Memory B cell (primary cell): ENCODE measurements at places on chromosomes 7 and 10.

DNA sequence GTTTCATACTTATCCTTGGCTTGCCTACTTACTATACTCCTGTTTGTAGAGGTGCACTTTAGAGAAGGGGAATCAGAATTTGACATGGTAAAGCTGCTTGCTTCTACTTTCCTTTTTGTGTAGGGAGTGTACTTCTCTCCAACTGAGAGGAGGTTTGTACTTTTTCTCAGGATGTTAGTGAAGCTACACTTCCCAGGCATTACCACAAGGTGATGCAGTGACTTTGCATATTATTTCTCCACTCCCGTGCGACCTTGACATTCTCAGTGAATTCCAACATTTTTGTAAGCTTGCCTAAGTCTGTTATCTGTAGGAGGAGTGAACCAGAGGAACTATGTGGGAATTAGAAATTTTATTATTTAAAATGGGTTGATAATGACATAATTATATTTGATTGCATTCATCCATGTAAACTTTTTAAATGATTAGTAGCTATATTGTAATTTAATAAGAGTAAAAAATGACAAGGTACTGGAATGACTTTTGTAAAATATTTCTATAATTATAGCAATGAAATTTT lies 5.2 kb downstream of the TAX1BP1 start:
- no peak for DNase-seq

- no peak for DNase-seq
Observed at GRCh38 chr10:43222210-43222720, 44.6 kb downstream of the RASGEF1A start.

DNA sequence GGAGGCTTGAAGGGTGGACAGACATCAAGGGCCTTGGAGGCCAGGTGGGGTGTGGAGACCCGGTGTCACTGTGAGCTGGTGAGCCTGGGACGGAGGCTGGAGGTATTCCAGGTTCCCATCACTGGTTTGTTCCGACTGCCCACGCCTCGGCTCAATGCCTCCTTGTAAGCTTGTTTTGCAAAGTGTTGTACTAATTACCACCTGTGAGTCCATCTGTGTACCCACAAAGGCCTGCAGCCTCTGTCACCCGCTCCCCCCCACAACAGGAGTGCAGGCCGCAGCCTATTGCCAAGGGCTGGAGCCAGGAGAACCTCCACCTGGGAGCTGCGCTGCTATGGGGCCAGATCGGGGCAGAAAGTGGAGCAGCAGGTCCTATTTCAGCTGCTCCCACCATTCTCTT lies 521.8 kb upstream of the DPP6 start:
- DNase-seq, result no peak

- DNase-seq, result no peak
Observed at GRCh38 chr7:124255041-124255655, 222.3 kb upstream of the TMEM229A start.

DNA sequence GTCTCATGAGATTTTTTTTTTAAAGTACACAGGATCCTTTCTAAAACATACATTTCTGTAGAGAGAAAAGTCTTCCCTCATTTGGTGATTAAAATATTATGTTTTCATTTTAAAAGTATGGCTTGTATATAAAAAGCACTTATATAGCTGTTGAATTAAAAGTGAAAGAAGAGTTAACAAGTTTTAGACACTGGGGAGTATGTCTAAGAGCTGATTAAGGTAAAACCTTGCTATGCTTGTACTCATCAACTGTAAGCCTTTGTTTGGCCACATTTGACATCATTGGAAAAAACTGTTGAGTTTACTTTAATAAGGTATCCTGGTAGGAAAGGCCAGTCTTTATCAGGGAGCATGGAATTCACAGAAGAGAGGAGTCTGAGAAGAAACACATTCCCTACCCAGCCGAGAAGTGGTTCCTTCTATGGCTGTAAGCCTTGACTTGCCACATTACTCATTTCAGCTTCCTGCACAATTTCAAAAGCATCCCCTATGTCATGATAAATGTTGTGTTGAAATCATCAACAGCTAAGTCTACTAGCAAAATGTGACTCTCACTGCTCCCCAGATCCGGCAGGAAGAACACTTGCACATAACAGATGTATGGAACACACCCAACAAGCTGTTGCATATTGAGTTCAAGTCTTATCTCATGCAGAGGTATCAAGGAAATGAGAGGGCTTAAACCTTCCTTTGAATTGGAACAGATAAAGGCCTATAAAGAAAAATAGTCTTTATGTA lies 171.8 kb upstream of the CDK1 start:
- DNase-seq, result no peak

DNA sequence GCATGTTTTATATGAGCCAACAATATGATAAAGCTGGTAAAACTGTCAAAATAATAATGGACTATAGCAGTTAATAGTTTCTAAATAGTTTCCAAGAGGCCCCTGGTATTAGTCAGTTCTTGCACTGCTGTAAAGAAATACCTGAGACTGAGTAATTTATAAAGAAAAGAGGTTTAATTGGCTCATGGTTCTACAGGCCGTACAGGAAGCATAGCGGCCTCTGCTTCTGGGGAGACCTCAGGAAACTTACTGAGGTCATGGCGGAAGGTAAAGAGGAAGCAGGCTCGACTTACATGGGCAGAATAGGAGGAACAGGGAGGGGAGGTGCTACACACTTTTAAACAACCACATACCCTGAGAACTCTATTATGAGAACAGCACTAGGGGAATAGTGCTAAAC lies 104.6 kb downstream of the PPP1R9A start:
- DNase-seq, result no peak

DNA sequence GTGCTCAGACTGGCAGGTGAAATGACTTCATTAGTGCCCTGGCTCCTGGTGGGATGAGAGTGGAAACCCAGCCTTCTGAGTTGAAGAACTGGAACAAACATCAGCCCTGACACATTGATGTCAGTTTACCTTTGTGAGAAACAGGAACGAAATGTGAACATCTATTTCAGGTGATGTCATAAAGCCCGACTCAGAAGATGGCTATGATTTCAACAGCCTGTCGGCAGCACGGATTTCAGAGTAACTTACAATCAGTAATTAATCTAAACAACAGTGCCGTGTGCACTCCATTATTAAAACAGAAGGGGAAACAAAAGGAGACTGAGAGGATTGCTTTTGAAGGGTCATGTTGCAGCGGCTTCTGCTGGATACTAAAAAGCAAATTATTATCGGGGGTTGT lies 243.2 kb downstream of the FRMD4A start:
- no peak for DNase-seq

GRCh38 chr7:138295049-138295637 lies 164.9 kb upstream of the TRIM24 start:
- no peak for DNase-seq

- no peak for DNase-seq
Observed at GRCh38 chr7:77825131-77825530, 26.6 kb downstream of the PHTF2 start.

- no peak for DNase-seq
Observed at GRCh38 chr7:102395592-102395872, 631 bp upstream of the PRKRIP1 start.

DNA sequence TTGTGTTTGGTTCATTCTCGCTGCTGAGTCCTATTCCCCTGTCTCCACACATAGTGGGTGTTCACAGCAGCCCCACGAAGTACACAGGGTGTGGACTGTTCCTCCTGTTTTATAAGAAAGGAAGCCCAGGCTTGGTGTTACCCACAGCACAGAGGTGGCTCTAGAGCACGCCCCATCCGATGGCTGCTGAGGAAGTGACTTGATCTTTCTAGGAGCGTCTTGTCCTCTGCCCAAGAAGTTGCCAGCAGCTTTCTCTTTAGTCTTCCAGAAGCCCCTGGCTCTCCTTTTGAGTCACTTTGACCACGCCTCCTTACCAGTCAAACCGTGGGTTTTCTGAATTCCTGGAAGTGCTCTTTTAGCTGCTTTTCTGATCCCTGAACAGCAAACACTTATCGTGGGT lies 94.0 kb downstream of the GRK5 start:
- peak; percentile 31 for DNase-seq

DNA sequence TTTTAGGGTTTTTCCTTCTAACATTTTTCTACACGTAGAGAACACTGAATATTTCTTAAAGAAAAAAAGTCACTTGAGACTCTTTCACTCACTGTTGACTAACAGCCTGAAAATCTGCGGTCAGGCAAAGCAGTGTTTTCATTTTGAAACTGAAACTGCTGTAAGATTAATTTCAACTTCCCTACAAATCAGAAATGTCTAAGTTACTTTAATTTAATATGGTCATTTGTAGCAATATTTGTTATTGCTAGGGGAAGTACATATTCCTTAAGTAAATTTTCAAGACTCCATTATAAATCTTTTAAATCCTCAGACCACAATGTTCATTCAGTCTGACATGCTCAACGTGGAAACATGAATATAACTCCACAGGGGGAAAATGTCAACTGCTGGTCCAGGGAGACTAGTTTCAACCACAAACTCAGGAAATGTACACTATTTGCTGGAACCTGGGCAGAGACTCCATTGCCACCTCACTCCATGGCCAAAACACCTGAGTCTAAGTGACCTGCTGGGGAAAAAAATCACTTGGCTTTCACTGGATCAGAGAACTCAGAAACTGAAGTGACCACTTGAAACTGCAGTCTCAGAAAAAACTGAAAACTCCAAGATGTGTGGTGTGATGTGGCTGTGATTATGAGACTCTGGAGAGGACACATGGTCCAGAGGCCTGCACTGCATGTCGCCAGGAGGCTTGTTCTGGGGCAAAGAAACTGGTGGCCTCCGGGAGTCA lies 161.2 kb downstream of the TAX1BP1 start:
- DNase-seq, result no peak

DNA sequence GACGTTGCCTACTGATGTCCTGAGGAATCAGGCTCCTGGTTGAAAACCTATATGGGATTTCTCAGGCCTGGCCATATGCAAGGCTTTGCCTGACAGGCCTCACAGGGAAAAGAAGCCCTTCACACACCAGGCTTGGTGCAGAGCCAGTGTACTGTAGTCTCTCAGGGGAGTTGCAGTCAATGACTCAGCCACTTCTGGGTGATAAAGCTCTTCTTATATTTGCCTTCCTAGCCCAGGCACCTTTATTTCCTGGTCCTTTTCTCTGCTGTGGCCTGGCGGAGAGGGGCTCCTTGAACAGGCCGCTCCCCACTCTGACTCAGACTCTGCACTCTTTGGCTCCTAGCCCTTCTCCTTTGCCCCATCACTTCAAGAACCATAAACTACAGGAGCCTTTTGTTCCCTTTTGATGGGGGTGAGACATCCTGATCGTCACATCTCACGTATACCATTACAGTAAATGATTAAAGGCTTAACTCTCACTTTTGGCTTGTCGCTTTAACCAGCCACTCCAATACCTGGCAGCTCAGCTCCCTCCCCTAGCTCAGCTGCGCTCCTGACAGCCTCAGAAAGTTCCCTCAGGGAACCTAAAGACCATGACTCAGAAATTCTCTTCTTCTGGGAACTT lies 33.5 kb downstream of the DPY19L1 start:
- DNase-seq, result no peak

DNA sequence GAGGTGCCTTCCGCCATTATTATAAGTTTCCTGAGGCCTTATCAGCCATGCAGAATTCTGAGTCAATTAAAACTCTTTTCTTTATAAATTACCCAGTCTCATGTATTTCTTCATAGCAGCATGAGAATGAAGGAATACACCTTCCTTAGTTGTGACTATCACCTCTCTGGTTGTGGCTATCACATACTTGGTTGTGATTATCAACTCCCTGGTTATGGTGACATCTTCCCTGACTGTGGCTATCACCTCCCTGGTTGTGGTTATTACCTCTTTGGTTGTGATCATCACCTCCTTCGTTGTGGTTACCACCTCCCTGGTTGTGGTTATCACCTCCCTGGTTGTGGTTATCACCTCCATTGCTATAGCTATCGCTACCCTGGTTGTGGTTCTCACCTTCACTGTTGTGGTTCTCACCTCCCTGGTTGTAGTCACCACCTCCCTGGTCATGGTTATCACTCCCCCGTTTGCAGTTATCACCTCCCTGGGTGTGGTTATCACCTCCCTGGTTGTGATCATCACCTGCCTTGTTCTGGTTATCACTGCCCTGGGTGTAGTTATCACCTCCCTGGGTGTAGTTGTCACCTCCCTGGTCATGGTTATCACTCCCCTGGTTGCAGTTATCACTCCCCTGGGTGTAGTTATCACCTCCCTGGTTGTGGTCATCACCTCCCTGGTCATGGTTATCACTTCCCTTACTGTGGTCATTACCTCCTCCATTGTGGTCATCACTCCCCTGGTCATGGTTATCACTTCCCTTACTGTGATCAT lies 105.9 kb downstream of the GPR26 start:
- no peak for DNase-seq

DNA sequence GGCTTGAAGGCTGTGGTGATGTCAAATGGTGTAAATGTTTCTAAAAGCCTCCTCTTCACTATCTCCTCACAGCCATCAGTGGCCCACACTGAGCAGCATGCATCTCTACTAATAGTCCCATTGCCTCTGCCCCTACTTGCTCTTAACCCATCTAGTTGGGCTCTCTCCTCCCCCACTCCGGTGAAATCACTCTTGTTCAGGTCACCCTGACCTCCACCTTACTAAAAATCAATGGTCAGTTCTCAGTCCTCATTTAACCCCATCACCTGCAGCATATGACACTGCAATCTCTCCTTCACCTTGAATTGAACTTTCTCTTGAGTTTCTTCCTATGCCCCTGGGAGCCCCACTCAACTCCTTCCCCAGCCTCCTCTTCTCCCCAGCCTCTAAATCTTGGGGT lies 355.1 kb upstream of the AOAH start:
- DNase-seq, result no peak
